ENCODE measurements at places on chromosomes 16 and 17. TPM values are rescaled to one million over a fixed set of nuclear protein-coding genes. Genes with fewer than 3 reads are reported as not detected.

GRCh38 chr17:78488867-78489634, 88.1 kb downstream of the DNAH17 start:
- DNase-seq, result no peak

DNA sequence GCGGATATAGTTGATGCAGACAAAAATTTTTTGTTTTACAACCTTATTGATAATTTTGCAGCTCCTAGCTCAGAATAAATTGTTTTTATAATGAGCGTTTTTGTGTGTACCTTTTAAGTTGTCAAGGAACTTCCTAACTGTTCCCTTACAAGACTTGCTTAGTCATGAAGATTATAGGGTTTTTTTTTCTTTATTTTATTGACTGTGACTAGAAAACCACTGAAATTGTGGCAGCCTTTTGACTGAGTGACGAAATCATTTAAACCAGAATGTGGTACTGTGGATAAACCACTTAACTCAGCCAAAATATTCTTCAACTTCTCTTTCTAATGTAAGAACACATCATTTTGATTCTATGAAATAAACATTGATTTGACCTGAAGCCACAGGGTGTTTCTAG, 40.8 kb upstream of the VPS4A start:
- DNase-seq, result no peak

DNA sequence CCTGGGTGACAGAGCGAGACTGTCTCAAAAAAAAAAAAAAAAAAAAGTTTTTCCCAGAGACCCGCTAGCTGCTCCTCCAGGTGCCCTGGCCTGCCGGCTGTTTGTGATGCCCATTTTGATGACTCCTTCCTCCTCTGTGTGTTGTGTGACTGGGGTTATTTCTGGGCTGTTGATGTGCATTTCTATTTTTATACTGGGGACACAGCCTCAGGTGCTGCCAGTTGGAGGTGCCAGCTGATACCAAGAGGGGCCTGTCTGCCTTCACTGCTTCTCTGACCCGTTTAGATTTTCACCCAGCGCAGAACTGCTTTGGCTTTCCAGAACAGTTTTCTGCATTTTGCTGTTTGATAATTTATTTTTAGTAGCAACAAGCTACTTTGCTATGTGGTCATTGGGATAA, 6.7 kb downstream of the PLA2G15 start:
- DNase-seq, result no peak

The GLP2R gene
- 17.2 TPM for total RNA-seq

The RDM1 gene
- total RNA-seq, result not detected

DNA sequence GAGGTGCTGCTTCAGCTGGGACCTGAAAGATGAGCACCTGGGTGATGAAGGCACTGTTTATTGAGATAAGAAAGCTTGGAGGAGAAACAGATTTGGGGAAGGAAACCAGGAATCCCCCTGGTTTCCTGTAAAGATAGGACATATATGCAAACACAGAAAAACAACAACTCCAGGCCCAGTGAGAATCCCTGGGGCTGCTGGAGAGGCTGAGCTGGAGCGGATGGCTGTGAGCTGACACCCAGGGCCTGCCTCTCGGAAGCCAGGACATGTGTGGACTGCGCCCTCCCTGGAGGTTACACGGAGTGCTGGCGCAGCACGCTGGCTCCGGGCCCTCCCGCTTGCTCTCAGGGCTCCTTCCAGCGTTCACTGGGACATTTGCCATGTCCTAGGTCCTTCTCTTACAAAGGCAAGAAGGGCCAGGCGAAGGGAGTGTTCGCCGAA, 57.5 kb downstream of the CYB5B start:
- DNase-seq, result peak; percentile 31

The GLTPD2 gene
- total RNA-seq, result not detected

DNA sequence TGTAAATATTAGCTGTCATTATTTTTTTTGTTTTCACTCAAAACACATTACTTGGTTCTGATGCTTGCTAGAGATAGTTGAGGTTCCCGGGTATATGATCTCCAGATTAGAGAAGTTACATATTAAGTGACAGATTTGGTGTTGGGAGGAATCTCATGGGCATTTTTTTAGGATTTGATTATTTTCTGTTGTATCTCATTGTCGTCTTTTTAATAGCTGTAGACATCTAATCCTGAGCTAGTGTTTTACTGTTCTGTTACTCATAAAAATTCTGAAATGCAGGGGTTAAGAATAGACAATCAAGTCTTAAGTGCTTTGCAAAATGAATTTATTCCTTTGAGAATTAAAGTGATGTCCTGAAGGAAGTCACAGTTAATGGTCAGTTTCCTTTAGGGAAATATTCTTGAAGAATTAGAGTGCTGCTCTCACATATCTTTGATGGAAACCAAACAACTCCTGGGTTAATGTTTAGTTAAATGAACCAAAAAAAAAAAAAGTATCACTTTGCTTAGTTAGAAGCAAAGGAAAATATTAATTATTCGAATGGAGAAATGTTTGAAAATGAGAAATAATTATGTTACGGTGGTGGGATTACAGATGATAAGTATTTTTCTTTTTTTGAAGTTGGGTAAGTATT, 251.7 kb upstream of the CACNG5 start:
- no peak for DNase-seq

The ZNF469 gene
- 0.60 TPM for total RNA-seq

The KRTAP9-2 gene
- not detected for total RNA-seq

DNA sequence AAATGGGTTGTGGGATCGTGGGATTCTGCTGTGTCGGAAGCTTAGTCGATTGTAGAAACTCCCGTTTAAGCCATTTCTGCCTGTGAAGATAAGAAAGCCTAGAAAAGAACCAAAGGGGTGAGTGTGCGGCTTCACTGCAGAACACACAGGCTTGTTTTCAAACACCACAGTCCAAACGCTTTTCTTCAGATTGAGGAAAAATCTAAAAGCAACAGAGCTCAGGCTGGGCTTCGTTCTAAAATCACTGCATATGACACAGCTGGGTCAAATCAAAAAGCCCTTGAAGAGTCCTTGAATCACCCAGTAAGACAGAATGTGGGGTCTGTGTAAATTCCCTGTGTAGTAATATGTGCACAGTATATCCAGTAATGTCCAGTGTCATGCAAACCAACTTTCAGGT, 25.7 kb downstream of the NUBP1 start:
- DNase-seq, result no peak

- no peak for DNase-seq
Measured at GRCh38 chr16:12228079-12228601, 251.6 kb downstream of the SNX29 start.

The PRSS8 gene
- 292 TPM for total RNA-seq

The HYDIN gene
- 1.4 TPM for total RNA-seq

Data from transverse colon (tissue), 4 donors.